Activated T-helper 1 cell treated with anti-CD3 and anti-CD28 coated beads, Interleukin-12 subunit alpha, Interleukin-12 subunit beta, Interleukin-2, Interleukin-4 antibody, amounts not matched to agents 30 ng/mL and 10 ng/mL and 1 ng/mL, durations not matched to agents 14 hours and 24 hours and 36 hours (primary cell): ENCODE measurements at places on chromosomes 2 and 18. TPM values are rescaled to one million over a fixed set of nuclear protein-coding genes. Genes with fewer than 3 reads are reported as not detected.

PDIA6 gene
- total RNA-seq = 171 and 173 TPM in 2 replicates

EFR3B gene
- 0.21 and 0.22 TPM in 2 replicates for total RNA-seq

SERPINB11 gene
- not detected in 2 replicates for total RNA-seq

ALK gene
- total RNA-seq = not detected in 2 replicates

SCN2A gene
- not detected in 2 replicates for total RNA-seq

TLX2 gene
- total RNA-seq = 1.2 and 1.5 TPM in 2 replicates

DES gene
- not detected in 2 replicates for total RNA-seq

UGT1A3 gene
- not detected in 2 replicates for total RNA-seq

TAF4B gene
- 16.1 and 17.0 TPM in 2 replicates for total RNA-seq

ADD2 gene
- total RNA-seq = 6.9 and 9.0 TPM in 2 replicates

NDC80 gene
- total RNA-seq = 41.2 and 42.6 TPM in 2 replicates

GPBAR1 gene
- total RNA-seq = 0.54 and 0.78 TPM in 2 replicates

AFF3 gene
- total RNA-seq = 1.7 and 2.4 TPM in 2 replicates

RPL31 gene
- 1,048 and 1,092 TPM in 2 replicates for total RNA-seq

SFT2D3 gene
- total RNA-seq = 6.6 and 7.1 TPM in 2 replicates

GAREM1 gene
- total RNA-seq = not detected in 2 replicates

SH3RF3 gene
- total RNA-seq = 0.39 and 0.54 TPM in 2 replicates

CYRIA gene
- 0.65 and 0.88 TPM in 2 replicates for total RNA-seq

APOB gene
- total RNA-seq = not detected in 2 replicates

MROH2A gene
- total RNA-seq = not detected in 2 replicates
